ENCODE measurements at places on chromosomes 16 and 17.

- no peak for DNase-seq
Observed at GRCh38 chr17:48515925-48516900, 14.6 kb downstream of the HOXB1 start.

DNA sequence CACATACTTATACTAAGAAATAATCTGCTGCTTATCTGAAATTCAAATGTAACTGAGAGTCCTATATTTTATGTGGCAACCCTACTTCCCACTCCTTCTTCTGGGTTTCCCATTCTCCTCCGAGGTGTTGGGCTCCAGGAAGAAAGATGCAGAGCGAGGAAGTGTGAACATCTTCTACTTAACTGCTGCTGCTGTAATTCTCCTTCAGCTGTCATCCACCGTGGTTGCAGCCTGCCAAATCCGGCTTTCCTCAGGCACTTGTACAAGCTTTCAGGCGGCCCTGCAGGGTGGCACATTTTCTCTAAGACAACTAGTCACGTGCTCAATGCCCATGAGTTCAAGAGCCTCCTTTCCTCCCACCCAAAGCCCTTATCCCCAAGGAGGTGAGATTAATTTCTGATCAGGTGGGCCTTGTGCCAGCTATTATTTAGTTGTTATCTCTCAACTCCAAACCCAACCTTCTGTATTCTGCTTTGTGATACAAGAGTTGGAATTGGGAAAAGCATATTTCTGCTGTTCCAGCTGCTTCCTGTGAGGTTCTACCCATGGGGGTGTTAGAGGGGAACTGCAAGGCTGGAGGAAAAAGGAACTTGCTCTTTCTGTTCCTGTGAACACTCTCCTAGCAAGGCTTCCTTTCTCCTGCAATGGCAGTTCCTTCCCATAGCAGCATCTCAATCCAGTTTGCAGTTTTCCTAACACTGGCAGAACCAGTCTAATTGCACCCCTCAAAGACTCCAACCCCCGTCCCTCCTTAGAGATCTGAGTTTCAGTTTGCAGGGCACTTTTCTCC lies 67.6 kb upstream of the RBBP6 start:
- DNase-seq: no peak

- DNase-seq: no peak
Observed at GRCh38 chr17:66702106-66702936, 132.6 kb upstream of the CACNG5 start.

DNA sequence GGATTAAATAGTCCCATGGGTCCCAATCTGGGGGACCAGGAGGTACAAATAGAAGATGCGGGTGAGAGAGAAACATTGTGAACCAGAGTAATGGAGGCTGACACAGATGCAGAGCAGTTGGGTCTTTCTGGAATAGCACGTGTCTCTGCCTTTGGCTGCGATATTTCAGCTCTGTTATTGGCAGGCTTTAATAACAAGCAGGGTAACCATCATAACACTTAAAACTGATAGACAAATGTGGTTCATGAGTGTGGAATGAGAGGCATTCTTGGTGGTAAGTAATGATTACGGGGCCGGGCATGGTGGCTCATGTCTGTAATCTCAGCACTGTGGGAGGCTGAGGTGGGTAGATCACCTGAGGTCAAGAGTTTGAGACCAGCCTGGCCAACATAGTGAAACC lies 110.3 kb downstream of the SNX29 start:
- DNase-seq: no peak

GRCh38 chr16:23803591-23804123 lies 32.1 kb upstream of the PRKCB start:
- peak; percentile 65 for DNase-seq

- no peak for DNase-seq
Observed at GRCh38 chr16:66169817-66170216, 196.7 kb upstream of the CDH5 start.

DNA sequence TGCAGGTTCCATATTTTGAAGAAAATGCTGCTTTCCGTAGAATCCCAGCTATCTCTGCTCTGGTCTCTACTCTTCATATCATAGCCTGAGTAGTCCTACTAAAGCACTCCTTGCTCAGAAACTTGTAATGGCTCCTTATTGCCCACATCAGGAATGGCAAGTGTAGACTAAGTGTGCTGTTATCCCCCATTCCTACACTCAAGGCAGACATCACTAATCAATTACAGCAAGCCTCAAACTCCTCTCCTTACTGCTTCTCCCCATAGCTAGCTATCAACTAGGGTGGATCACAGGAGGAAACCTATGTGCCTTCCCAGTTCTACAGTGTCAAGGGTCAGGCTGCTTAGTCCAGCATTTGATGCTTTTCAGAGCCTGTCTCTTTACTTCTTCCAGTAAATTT lies 163.4 kb downstream of the HAPSTR1 start:
- no peak for DNase-seq

DNA sequence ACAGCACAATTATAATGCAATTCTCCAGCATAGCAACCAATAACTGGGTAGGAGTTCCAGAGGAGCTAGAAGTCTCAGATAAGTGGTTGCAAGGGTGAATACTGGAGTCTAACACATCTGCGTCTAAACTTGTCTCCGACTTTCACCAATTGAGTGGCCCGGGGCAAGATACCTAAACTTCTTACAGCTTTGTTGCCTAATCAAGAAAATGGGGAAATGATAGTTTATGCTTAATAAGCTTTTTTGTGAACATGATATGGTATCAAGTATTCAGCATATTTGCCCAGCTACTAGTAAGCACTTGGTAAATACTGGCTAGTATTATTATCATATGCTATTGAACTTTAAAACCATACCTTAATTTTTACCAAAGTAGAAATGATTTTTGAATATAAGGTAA lies 183.5 kb downstream of the KCNJ2 start:
- DNase-seq: no peak

DNA sequence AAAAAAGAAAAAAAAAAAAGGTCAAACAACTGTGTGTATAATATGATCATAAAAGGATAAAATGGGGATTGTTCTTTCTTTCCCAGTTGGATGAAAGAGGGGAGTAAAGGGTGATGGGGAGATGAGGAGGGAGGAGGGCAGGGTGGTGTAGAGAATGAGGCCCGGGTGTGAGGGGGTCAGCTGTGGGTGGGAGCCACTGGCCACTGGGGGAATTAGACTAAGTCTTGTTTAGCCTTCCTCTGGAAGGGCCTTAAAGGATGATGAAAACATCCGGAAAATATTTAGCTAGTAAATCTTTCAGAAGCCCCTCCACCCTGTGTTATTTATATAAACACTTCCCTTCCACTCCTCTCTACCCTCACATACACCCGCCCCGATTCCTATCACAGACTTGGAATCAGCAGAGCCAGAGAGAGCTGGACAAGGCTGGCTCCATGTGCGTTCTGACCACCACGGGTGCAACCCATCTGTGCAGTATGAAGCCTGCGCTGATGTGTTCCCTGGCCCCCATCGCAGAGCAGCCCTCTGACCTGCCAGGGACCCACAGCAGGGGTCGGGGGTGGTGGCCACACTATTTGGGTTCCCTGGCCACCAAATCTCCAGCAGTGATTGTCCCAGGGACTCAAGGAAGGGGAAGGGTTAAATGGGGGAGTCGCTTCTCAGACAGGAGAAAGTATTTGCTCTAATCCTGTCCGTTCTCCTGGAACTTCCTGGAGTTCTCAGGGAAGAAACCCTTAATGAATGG lies 72.7 kb downstream of the GAS7 start:
- DNase-seq: no peak

DNA sequence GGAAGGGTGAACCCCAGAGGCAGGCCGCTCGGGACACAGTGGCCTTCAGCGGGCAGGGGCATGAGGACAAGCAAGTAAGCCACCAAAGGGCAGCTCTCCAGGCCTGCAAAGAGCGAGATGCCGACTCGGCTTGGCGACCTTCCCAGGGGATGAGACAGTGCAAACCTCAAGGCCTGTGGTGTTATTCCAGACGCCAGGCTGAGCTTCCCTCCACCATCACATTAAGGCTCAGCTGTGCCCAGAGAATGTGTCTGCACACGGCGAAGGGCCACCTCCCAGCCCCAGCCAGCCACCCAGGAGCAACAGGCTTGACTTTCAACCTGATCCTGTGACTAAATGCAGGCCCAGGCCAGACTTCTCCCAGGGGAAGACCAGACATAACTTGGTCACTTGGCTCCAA lies 251.4 kb downstream of the SOX9 start:
- DNase-seq: no peak

DNA sequence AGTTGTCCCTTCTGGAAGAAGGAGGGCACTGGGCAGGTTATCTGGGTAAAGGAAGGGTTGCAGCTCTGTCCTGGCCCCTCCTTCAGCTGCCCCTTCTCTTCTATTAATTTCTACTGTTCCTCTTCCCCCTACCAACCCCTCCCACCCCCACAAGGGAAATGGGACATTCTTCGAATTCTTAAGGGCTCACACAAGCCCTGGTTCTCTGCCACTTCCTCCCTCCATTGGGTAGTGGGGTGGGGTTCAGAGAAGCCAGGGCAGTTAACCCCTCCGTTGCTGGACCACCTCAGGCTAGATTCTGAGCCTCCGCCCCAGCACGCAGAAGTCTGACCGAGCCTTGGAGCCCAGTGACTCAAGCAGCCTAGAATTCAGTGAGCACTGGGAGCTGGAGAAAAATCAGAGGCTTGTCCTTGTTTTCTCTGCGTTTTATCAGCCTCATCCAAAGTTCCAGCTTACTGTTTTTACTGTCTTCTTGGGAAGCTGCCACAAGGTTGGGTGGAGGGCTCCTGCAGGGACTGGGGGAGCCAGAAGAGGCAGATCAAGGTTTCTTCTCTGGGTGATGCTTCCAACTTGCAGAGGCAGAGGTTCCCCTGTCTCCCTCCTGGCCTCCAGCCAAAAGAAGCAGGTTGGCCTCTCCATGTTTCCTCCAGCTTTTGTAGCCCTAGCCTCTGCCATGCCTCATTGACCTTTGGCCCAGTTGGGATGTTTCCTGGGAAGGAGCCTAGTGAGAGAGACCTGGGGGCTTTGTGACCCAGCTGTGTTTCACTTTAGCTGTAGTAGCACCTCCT lies 10.2 kb downstream of the LASP1 start:
- no peak for DNase-seq

DNA sequence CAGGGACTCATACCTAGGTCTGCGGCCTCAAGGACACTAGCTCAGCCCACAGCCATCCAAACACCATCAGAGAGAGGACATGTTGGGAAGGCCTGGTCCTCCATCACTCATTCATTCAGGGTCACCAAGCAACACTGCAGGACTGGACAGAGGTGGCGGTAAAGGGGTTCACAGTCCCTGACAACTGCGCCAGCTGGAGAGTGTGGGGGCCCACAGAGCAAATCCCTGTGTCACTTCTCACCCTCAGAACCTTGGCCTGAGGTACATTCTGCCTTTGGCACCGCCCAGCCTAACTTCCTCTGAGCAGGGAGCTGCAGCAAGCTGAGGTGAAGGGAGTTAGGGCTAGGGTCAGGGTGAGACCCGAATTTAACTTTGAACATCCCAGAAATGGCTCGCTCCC lies 106.5 kb downstream of the COPRS start:
- no peak for DNase-seq

DNA sequence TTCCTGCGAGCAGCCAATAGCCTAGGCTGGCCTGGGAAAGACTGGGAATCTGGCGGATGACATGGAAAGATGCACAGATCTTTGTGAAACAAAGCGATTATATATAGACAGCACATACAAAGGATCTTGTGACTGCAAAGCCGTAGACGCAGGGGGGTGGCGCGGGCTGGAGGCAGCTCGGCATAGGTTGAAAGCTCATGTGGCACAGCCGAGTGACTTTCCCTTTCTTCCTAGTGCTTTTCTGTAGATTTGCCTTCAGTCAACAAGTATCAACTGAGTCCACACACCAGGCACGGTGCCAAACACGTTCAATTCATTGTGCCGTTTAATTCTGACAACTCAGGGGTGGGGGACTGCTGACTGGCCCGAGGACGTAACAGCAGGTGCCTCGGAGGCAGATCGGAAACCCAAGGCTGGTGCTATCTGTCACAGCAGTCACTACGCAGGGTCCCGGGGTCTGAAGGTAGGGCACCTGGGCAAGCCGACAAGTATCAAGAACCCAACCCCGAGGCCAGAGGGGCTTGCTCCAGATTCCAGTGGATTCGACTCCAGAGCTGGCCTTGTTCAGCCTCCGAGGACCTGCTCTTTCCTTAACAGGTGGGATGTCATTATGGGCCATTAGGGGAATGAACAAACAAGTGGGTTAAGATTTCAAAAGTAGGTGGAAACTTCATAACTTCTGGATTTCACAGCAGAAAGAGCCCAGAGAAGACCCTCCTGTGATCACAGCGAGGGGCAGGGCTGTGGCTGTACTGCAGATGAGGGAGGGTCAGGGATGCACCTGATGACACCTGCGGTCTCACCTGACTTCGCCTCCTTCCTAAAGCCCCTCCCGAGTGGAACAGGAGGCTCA lies 5.9 kb downstream of the PAM16 start:
- DNase-seq: no peak

GRCh38 chr17:57938061-57938502 lies 17.1 kb downstream of the CUEDC1 start:
- DNase-seq: no peak

DNA sequence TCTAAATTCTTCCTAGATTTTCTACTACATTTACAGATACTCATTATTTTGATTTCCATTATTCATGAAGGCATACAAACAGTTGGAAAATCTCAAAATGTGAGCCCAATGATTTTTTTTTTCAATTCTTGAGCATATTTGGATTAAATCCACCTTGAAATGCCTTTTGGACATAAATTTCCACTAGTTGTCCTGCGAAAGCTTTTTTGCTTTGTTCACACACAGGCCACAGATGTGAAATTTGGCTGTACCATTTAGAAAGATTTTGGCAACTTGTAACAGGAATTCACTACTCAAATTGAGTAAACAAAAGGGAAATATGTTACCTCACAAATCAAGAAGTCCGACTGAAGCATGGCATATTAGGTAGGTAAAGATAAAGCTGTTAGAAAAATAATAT lies 1631.0 kb downstream of the CDH8 start:
- no peak for DNase-seq

GRCh38 chr16:11698271-11698689 lies 30.0 kb downstream of the SNN start:
- no peak for DNase-seq

DNA sequence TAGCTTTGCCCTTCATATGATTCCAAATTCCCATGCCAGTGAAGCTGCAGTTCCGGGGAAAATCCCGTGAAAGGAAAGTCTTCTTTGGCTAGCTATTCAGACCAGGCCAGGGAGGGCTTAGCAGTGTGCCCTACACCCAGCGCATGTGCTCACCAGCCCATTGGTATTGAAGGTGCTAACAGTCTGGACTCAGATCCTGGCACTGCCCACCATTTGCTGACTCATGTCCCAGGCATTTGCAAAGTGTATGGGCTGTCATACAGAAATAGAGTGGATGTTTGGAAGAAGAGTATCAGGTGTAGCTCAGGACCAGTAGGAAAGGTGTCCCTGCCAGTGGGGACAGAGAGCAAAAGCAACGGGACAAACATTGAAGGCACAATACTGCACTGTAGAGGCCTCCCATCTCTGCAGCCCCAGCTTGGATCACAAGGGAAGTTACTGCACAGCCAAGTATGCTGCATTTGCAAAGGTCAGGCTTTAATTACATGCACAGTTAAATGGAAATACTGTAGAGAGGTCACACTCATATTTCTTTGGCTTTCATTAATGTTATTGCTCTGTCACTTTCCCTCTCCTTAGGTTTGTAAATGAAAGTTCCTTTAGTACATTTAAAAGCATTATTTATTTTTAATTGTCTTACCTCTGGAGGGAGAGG lies 220.0 kb downstream of the IRX3 start:
- no peak for DNase-seq

All from GM06990 (cell line).